ENCODE measurements at places on chromosomes 6 and 20.
A peak's percentile ranks its signal among the peaks of the same experiment; 100 is the strongest.

DNA sequence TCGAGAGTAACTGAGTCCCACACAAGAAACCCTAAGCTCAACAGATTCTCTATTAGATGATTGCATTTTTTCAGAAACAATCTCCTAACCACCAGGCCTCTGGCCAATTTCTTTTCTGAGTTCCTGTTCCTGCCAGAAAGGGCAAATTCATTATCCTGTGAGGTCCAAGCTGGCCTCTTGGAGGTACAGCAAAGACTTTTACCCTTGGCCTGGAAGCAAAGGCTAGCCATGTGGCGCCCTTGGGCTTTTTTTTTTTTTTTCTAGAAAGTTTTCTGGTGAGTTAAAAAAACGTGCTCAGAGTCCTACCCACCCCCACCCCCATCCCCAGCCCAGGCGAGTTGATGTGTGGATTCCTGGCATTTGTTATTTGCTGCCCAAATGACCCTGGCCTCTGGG, 59.0 kb upstream of the EEF1A1 start:
- no peak for DNase-seq

- peak; percentile 69 for DNase-seq
Observed at GRCh38 chr6:150016324-150017185, 8.8 kb downstream of the RAET1L start.

DNA sequence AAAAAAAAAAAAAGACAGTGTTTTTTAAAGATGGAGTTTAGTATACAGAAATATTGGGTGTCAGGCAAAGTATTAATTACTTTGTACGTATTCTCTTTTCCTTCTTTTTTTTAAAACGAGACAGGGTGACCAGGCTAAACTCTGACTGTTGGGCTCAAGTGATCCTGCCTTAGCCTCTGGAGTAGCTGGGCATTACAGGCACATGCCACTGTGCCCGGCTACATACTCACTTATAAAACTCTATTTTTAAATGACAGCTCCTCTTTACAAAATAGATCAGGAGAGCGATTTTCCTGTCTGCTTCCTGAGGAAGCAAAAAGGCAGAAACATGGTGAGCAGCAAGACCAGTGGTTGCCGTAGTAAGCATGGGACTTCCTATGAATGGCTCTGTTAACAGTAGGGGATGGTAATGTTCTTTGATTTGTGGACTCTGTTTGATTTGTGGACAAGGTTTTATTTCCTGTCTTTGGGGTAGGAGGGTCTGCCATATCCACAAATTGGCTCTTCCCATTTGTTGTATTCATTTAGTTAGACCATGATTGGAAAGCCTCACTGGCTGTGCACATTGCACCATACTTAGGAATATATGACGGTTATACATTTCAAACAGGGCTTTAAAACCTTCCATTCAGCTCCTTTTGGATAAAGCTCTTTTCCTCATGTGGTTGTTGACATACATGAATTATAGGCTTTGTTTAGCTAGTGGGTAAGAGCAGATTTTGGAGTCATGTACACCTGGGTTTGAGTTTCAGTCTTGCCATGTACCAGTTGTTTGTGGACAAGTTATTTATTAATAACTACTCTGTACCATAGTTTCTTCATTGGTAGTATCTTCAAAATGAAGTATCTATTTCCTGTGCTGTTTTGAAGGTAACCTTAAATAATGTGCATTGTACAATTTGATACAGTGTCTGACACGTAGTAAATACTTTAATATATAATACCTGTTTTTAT, 45.1 kb downstream of the PTPRA start:
- DNase-seq = no peak

DNA sequence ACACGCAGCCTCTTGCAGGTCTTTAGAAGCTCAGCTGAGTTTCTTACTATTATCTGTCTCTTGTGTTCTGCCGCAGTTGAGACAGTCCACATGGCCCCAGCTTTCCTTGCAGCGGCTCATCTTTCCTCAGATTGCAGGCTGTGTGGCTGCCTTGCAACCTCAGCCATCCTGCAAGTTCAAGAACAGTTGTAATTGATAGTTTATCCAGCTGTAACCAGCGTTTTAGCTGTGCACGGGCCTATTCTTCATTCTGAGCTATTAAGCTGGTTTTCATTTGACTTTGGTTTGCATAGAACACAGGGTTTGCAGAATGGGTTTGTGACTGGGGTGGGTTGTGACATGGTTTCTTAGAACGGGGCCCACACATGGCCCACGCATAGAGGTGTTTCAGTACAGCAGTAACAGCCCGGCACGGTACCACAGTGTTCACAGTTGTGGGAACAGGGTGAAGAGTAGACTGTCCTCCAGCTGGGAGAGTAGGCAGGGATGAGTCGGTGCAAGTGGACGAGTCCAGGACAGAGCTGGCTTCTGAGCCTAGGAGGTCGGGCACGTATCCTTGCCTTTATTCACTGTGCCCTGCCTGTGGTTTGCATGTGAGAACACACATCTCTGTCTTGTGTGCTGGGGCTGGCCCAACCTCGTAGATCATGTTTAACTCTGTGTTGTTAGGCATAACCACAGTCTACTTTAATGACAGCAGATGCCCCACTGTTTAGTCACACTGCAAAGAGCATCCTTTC, 89.2 kb downstream of the RPP40 start:
- DNase-seq = no peak

DNA sequence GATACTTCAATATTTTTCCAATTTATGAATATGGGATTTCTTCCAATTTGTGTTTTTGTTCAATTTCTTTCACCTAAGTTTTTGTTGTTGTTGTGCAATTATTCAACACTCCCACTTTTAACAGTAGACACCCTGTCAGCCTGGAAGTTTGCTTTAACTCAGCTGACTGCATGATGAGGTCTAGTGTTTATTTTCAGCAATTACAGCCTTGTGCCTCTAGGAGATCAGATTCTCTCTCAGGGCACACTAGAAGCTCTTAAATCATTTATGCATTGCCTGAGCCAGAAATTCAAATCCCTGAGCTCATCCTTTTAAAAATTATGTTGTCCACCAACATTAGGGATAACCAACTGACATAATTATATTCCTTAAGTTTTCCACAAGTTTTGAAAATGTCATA, 85.7 kb downstream of the MRAP2 start:
- DNase-seq = no peak

DNA sequence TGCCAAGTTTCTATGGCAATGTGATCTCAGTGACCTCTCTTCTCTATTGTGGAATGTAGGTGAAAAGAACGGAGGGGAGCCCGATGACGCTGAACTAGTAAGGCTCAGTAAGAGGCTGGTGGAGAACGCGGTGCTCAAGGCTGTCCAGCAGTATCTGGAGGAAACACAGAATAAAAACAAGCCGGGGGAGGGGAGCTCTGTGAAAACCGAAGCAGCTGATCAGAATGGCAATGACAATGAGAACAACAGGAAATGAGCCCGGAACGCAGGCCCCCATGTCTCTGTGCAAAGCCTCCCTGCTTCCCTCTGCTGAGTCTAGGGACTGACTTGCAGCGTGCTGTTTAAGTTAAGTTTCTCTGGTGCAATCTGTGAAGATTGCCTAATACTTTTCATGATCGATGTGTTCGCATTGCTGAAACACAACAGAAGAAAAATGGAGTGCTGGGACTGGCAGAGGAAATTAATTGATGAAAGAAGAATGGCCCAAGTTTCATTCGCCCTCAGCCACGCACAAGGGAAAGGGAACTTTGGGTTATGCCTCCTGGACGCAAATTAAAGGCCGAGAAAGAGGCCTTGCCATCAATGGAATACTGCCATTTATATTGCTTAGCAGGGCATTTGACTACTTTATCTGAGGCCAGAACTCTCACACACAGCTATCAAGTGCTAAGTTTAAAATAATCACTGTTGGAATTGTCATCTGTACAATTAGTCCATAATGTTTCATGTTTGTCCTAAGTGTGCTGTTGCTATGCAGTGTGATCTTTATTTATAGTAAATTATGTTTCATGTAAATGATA, 146.4 kb downstream of the AKAP7 start:
- DNase-seq = no peak

DNA sequence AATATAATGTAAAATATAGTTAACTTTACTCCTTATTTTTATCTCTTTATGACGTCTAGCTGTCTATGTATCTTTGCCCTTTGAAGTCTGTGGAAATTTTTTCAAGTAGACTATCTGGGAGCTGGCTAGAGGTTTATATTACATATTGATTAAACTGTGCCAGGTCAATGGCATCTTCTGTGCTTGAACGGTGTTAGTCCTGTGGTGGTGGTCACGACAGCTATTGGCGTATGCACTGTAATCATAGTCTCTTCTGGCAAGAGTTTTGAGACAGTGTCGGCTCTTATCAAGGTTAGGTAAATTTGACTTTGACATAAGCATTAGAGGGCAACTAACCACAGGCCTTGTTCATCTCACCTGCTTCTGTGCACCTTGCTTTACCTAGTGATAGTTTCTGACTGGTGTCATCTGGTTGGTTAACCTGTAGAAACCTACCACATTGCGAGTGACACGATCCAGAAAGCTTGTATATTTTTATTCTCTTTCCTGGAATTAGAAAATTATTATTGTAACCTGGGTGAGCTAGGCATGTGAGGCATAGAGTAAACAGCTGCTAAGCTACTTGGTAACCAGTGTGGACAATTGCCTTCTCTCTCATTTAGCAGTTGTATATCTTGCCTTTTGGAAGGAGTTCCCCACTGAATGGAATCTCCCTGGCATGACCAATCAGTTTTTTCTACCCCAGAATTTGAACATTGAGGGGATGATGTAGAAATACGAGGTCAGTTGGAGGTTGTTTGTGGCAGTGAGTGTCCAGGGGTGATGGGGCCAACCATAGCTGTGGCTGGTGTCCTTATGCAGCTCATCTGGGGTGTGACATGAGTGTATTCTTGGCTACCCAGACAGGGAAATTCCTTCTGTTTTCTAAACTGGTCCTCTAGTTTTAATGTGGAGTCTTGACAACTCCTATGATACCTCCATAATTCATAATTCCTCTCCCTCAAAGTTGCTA, 45.9 kb downstream of the SH3BGRL2 start:
- no peak for DNase-seq

DNA sequence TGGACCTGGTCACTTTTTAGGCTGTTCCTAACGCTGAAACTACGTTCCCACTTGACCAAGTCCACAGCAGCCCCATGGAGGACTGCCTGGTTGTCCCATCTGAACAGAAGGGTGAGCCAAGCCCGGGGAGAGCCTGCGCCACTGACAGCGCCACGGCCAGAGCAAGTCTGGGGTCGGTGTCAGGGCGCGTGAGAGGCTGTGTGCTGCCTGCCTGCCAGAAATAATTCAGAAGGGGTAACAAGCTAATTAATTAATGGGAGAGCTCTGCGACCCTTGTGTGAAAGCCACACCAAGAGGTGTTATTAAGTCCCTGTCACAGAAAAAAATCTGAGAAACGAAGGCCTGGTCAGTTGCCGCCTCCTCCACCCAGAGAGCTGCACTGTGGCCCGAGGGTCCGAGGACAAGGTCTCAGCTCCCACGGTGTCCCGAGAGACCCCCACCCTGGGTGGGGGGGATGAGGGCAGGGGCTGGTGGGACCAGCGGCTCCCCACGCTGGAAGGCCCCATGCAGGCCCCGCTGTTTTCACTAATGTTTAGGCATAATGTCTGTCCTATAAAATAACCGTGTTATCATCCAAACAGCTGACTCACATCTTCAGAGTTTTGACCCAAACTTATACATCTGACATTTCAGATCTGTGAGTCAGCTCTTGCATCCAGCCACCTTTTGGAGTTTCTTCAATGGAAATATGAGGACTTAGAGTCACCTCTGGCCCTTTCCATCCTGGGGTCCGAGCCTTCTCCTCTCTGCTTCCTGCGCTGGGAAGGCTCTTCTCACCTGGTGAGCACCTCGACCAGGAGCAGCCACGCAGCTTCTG, 58.5 kb downstream of the DLL1 start:
- DNase-seq = no peak

- no peak for DNase-seq
Observed at GRCh38 chr6:90646940-90647339, 60.1 kb upstream of the MAP3K7 start.

DNA sequence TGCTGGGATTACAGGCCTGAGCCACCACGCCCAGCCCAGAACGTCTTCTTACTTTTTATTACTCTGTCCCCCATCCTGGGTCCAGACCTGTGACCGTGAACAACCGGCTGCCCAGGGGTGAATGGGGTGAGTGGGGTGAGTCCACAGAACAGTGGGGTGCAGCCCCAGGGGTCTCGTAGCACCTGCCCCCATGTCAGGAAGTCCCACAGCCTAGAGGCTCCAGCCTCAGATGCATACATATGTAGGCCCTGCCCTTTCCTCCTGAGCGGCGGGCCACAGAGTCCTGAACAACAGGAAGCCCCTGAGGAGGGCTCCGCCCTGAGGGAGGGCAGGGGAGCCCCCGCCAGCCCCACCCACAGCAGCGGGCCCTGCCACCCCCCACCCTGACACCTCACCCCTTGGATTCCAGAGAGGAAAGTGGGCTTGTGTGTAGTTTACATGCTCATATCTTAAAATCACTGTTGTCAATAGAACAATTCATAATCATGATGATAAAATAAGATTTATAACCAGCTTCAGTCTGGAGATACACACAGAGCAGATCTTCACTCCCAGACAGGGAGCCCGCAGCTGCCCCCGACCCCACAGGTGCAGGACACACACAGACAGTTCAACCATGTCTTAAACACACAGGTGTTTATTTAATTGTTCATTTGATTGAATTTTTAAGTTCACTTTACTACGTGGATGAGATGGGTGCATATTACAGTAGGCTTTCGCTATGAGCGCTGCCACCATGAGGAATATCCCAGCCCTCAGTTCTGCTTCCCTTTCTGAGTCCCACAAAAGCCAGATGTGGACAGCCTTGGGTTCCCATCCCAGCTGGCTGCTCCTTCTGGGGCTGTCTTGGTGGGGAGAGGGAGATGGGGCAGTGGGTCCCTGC, 12.4 kb upstream of the GMEB2 start:
- peak; percentile 26 for DNase-seq

GRCh38 chr20:1005452-1006027, 3.4 kb upstream of the RSPO4 start:
- peak; percentile 81 for DNase-seq

Measured in 8988T (cell line).